Neuronal stem cell (in vitro differentiated cells): ENCODE measurements at places on chromosomes 11 and 22.
A peak's percentile ranks its signal among the peaks of the same experiment; 100 is the strongest.

- DNase-seq, result no peak
- H3K27me3 ChIP-seq, result no peaks in the 10 kb centered on the region
- H3K4me1 ChIP-seq, result peaks cover 18% of the 10 kb centered on the region
- H3K4me3 ChIP-seq, result no peak overlapping the region
These were observed 675.0 kb upstream of the KIRREL3 start for GRCh38 chr11:127675581-127675980.

DNA sequence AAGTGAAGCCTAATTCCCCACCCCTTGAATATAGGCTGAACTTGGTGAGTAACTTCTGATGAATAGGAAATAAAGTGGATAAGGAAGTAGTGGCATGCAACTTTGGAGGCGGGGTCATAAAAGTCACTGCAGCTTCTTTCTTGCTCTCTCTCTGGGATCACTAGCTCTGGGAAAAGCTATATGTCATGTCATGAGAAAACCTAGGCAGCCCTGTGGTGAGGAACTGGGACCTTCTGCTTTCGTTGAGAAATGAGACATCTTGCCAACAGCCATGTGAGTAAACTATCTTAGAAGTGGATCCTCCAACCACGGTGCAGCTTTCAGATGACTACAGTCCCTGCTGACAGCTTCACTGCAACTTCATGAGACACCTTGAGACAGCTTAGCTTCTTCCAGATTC is 15.7 kb downstream of the ZNF214 start:
- no peak overlapping the region for H3K4me3 ChIP-seq
- H3K4me1 ChIP-seq, result no peaks in the 10 kb centered on the region
- no peaks in the 10 kb centered on the region for H3K27me3 ChIP-seq
- H3K27ac ChIP-seq, result no peak overlapping the region
- no peak for DNase-seq

DNA sequence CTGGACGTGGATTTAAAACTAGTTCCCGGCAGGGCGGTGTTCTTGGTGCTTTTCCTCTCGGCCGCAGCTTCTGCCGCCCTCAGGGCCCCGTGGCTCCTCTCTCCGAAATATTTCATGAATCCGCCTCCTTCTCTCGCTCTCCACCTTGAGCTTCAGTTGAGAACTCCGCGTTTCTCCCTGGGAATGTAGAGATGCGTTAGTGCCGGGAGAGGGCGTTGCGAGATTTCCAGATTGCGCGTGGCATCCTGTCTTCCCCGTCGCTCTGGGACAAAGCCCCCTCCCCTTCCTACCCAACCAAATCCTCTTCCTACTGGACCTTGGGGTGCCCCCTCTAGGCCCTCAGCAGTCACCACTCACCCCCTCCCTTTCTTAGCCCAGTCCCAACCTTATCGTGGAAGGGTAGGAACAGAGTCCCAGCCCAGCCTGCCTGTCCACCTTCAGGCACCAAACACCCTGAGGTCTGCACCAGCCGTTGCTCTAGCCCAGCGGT is 15.5 kb upstream of the RAC2 start:
- no peak for DNase-seq
- peaks cover 9% of the 10 kb centered on the region for H3K4me1 ChIP-seq
- no peak overlapping the region for H3K4me3 ChIP-seq
- no peaks in the 10 kb centered on the region for H3K36me3 ChIP-seq
- peaks cover 2% of the 10 kb centered on the region for H3K27me3 ChIP-seq
- H3K27ac ChIP-seq, result no peak overlapping the region

- H3K36me3 ChIP-seq, result peaks cover 4% of the 10 kb centered on the region
- peaks cover 5% of the 10 kb centered on the region for H3K27me3 ChIP-seq
- H3K4me1 ChIP-seq, result peaks cover 29% of the 10 kb centered on the region
- peak; percentile 90 for DNase-seq
- peak within 1 kb of the TSS; percentile 88 for H3K4me3 ChIP-seq
These were observed at the start of gene DGKZ for GRCh38 chr11:46346886-46347636. Gene DGKZ (plus strand): TSS chr11:46347463. CDS start chr11:46347660, 197 bp downstream.

GRCh38 chr22:48742191-48742555 is 1085.5 kb downstream of the BRD1 start:
- no peaks in the 10 kb centered on the region for H3K4me1 ChIP-seq
- H3K36me3 ChIP-seq, result peaks cover 4% of the 10 kb centered on the region

- DNase-seq, result no peak
- H3K36me3 ChIP-seq, result no peaks in the 10 kb centered on the region
- H3K27me3 ChIP-seq, result peaks cover 2% of the 10 kb centered on the region
- no peak overlapping the region for H3K4me3 ChIP-seq
- H3K27ac ChIP-seq, result no peak overlapping the region
These were observed 1522.6 kb downstream of the FAM181B start for GRCh38 chr11:81211050-81211449.

DNA sequence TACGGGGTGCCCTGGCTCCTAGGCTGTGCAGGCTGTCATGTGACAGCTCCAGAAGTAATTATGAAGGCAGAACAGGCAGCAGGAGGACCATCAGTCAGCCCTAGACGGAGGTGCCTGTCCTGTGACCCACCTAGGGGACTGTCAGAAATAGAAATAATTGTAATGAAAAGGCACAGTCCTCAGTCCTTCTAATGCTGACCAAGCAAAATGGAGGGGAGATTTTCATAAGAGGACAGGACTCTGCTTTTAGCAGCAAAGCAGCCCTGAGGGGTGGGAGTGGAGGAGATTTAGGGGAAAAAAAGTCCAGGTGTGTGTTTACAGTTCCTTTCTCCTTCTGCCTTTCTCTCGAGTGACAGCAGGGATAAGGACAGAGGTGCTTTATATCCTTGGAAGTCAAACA is 108.3 kb upstream of the KIRREL3 start:
- no peak for DNase-seq
- H3K4me3 ChIP-seq, result no peak overlapping the region
- H3K27ac ChIP-seq, result no peak overlapping the region

DNA sequence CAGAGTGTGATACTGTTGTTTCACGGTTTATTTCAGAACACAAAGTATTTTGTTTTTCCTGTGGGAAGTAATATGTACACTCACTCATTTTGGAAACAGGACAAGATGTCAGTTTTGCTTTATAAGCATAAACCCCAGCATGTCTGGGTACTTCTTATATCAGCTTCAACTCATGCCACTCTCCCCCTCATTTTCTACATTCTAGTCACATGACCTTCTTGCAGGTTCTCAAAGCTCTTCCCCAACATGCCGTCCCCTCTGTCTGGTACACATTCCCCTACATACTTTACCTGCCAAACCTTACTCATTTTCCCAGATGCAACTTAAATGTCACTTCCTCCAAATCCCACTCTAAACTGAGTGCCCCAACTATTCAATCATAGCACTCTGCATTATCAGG is 1.6 kb upstream of the CTR9 start:
- H3K36me3 ChIP-seq, result no peaks in the 10 kb centered on the region
- H3K27ac ChIP-seq, result no peak overlapping the region
- H3K4me1 ChIP-seq, result no peaks in the 10 kb centered on the region
- no peak for DNase-seq
- H3K4me3 ChIP-seq, result no peak overlapping the region
